ENCODE measurements at places on chromosomes 12 and 14.

GRCh38 chr12:10214895-10215267 lies 2.2 kb downstream of the GABARAPL1 start:
- no peak for DNase-seq

- DNase-seq = peak; percentile 55
Observed at GRCh38 chr12:188910-189621, 24.9 kb downstream of the SLC6A12 start.

DNA sequence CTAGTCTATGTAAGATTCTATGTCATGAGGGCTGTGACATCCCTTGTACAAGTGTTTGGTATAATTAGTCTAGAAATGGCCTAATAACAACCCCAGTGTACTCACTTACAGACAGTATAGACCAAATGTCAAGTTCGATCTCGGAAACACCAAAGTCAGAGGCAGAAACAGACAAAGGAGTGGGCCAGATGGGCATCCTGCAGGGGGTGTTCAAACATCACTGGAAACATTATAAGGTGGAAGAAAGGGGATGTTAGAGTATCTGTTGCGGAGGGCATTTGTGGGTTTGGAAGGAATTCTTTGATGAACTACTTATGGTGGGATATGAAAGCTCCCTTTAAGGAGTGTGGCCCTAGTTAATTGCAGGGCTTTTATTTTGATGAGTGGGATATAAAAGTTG lies 134.6 kb downstream of the ESR2 start:
- no peak for DNase-seq

- DNase-seq = no peak
Observed at GRCh38 chr12:80032946-80033345, 66.4 kb upstream of the OTOGL start.

- no peak for DNase-seq
Observed at GRCh38 chr14:77561881-77562280, 54.6 kb downstream of the SPTLC2 start.

GRCh38 chr14:102207831-102208365 lies 68.2 kb downstream of the WDR20 start:
- DNase-seq = no peak

GRCh38 chr12:57632073-57632957 lies 686 bp downstream of the B4GALNT1 start:
- DNase-seq = no peak

GRCh38 chr14:104442631-104443390 lies 136.8 kb upstream of the C14orf180 start:
- DNase-seq = no peak

GRCh38 chr12:1692895-1693610 lies 2.2 kb downstream of the ADIPOR2 start:
- no peak for DNase-seq

GRCh38 chr14:22427771-22428231 lies 161.2 kb downstream of the DAD1 start:
- peak; percentile 26 for DNase-seq

- no peak for DNase-seq
Observed at GRCh38 chr12:42593874-42594273, 4.3 kb upstream of the PRICKLE1 start.

DNA sequence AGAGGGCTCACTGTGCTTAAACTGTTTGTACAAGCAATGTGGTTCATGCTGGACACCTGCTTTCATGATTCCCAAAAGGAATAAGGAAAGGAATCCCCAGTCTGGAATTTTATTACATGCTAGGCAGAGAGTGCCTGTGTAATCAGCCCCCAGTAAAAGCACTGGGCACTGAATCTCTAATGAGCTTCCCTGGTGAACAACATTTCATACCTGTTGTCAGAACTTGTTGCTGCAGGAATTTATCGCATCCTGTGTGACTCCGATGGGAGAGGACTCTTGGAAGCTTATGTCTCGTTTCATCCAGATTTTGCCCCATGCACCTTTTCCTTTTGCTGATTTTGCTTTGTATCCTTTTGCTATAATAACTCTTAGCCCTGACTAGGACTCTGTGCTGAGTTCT lies 190.2 kb upstream of the HMGA2 start:
- no peak for DNase-seq

GRCh38 chr12:116319898-116320621 lies 42.6 kb upstream of the MED13L start:
- DNase-seq = peak; percentile 50

DNA sequence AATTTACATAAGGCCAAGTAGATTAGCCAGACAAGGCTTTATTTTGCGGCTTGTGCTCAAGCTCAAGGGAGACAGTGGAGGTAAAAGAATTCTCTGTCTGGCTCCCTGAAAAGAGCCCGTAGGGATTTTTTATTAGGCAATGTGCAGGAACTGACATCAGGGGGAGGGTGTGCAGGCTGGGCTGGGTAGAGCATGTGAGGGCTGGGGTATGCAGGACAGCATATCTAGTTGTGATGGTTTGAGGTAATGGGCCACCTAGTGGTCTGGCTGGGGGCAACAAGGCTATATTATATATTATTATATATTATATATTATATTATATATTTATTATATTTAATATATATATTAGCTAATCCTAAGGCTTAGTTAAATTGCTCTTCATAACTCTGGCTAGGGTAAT lies 102.1 kb downstream of the TMEM117 start:
- DNase-seq = no peak

DNA sequence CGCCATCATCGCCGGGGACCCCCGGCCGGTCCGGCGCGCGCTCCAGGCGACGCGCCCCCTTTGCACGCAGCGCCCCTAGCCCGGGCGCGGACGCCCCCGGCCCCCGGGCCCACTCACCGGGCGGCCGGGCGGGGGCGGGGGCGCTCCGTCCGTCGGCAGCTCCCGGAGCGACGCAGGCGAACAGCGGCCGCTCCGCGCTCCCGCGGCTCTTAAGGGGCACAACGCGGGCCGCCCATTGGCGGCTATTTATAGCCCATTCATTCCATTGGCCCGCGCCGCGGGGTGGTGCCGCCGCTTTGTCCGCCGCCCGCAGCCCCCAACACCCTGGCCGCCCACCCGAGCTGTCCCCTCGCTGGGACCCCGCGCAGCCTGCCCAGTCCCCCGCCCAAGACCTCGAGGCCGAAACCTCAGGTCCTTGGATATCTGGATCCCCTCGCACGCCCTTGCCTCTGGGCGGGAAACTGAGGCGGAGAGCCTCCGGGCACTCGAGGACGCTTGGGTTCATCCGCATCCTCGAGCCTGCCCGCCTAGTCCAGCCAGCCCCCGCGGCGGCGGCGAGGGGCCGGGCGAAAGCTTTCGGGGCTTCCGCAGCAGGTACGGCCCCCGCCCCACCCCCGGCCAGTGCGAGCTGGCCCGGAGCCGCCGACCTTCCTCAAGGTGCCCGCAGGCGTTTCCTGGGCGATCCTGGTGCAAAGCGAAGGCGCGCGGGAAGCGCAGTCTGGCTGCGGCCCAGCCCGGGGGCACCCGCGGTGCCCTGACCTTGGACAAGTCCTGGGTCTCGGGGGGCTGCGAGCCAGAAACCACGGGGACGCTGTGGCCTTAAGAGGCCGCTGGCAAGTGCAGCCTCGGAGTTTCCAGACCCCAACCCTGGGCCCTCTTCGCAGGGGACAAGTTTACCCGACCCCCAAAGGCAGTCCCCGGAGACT lies at the start of gene CKB:
Gene CKB, minus strand, starts transcription at position 182 of the 926 bp plus-strand sequence. CDS start 337 bp downstream, outside the sequence.
- peak; percentile 75 for DNase-seq

DNA sequence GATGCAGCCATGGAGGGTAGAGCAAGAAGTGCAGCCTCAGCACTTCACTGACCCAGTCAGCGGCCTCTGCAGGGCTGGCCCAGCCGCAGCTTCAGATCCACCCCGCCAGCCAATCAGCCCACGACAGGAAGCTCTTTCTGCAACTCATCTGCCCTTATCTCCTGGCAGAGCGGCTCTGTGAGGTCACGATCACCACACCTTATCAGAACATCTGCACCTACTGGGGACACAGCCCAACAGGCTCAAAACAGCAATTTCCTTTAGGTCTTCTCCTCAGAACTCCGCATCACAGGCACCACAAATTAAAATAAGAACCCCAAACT lies 287.3 kb downstream of the BCL11B start:
- DNase-seq = no peak

- DNase-seq = no peak
Observed at GRCh38 chr12:91854725-91855124, 290.9 kb downstream of the BTG1 start.

- DNase-seq = no peak
Observed at GRCh38 chr14:77023001-77023996, 5.2 kb downstream of the IRF2BPL start.

DNA sequence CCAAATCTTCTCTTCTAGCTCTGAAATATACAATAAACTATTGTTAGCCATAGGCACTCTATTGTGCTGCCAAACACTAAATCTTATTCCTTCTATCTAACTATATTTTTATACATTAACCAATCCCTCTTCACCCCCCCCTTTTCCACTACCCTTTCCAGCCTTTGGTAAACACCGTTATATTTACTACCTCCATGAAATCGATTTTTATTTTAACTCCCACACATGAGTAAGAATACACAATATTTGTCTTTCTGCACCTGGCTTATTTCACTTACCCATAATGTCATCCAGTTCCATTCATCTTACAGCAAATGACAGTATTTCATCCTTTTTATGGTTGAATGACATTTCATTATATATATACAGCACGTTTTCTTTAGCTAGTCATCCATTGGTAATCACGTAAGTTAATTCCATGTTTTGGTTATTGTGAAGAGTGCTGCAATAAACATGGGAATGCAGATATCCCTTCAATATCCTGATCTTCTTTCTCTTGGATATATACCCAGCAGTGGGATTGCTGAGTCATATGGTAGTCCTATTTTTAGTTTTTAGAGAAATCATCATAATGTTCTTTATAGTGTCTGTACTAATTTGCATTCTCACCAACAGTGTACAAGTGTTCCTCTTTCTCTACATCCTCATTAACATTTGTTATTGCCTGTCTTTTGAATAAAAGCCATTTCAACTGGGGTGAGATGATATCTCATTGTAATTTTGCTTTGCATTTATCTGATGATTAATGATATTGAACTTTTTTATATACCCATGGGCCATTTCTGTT lies 34.2 kb upstream of the PLBD1 start:
- DNase-seq = no peak

- no peak for DNase-seq
Observed at GRCh38 chr14:100615736-100616695, 28.8 kb upstream of the BEGAIN start.

DNA sequence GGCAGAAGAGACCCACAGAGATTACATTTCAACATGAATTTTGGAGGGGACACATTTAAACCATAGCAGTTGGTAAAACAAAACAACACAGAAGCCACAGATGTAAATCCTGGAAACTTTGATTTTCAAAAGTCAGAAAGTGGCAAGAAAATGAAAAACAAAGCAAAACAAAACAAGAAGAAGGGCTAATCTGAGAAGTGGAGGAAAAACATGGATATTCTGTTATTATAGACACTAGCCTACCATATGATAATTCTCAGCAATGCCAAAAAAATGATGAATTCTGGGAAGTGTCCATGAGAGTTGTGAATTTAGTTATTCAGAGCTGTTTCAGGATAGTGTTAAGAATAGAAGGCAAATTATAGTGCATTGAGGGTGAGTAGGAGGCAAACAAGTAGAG lies 192.3 kb downstream of the TRHDE start:
- DNase-seq = no peak

DNA sequence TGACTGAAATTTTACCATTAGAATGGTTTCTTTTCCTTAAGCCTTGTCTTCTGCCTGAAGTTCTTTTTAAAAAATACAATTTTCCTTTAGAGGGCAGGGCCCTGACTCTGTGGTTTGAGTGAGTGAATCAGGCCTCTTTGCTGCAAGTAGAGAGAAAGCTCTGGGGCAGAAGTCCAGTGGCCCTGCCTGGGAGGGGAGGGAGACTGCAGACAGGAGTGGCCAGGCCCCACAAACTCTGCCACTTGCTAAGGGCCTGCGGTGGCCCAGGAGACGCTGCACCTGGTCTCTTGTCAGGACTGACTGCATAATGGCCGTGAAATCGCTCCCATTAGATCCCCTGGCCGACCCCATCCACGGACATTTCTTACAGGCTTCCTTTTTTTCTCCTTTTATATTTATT lies 25.5 kb downstream of the TSPAN11 start:
- no peak for DNase-seq

DNA sequence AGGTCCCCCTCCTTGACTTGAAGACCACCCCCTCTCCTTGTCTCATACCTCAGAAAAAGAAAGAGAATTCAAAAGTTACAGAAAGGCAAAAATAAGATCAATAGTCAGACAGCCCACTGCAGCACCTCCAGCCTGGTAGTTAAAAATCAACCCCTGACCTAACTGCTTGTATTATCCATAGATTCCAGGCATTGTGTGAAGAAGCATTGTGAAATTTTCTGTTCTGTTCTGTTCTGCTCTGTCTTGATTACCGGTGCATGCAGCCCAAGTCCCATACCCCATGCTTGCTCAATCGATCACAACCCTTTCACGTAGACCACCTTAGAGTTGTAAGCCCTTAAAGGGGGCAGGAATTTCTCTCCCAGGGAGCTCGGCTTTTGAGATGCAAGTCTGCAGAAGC lies 5.8 kb upstream of the DHRS7 start:
- DNase-seq = no peak

- no peak for DNase-seq
Observed at GRCh38 chr14:104924421-104925213, at the start of gene PLD4. Gene PLD4 (plus strand): TSS chr14:104924879. CDS start chr14:104927141, 2,262 bp downstream.

DNA sequence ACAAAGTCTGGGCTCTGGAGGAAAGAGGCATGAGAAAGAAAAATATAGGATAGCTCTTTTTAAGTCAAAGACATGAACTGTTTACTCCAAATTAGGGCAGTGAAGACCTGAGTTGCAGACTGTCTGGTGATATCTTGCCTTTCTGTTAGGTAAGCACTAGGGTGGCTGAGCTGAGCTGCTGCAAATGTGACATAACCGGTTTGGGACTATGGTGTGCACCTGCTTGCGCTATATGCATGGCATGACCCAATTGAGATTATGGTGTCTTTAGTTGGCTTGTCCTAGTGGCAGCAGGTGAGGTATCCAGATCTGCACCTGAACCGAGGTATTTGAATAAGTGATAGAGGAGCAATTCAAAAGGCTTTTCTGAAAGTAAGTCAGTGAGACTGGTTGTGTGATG lies 345.6 kb downstream of the APAF1 start:
- DNase-seq = no peak

GRCh38 chr12:57767305-57767698 lies 424 bp upstream of the CYP27B1 start:
- DNase-seq = no peak

- DNase-seq = no peak
Observed at GRCh38 chr12:52067081-52067374, 2.8 kb upstream of the ATG101 start.

GRCh38 chr12:124111006-124111405 lies 138.0 kb downstream of the ZNF664 start:
- DNase-seq = no peak
